Skin of body (tissue), 3 donors: ENCODE measurements at places on chromosomes 1 and 21.
A peak's percentile ranks its signal among the peaks of the same experiment; 100 is the strongest.

DNA sequence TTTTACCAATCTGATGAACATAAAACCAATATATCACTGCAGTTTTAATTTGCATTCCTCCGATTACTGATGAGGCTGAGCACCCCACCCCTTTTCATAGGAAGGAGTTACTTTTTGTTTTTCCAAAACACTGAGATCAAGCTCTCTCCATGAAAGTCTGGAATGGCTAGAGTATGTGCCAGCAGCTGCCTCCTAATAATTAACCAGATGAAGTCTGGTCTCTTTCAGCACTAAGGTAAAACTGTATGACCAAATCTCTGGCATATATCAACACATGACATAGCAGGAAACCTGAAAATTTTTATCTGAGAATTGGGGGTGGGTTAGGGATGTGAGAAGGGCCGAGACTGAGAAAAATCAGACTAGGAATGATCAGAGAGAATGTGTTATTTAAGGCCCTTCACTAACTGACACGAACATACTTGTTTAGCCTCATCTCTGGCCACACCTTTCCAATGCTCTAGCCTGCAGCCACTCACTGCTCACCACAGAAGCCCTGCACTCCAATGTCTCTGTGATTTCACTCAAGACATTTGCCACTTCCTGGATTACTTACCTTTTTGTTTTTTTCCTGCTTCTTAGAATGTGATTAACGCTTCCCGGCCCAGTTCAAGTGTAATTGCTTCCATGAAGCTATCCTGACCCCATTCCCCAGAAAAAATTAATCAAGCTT is 34.7 kb downstream of the WASF2 start:
- no peak for DNase-seq

GRCh38 chr1:94522304-94522703 is 19.3 kb downstream of the F3 start:
- DNase-seq = peak; percentile 47

DNA sequence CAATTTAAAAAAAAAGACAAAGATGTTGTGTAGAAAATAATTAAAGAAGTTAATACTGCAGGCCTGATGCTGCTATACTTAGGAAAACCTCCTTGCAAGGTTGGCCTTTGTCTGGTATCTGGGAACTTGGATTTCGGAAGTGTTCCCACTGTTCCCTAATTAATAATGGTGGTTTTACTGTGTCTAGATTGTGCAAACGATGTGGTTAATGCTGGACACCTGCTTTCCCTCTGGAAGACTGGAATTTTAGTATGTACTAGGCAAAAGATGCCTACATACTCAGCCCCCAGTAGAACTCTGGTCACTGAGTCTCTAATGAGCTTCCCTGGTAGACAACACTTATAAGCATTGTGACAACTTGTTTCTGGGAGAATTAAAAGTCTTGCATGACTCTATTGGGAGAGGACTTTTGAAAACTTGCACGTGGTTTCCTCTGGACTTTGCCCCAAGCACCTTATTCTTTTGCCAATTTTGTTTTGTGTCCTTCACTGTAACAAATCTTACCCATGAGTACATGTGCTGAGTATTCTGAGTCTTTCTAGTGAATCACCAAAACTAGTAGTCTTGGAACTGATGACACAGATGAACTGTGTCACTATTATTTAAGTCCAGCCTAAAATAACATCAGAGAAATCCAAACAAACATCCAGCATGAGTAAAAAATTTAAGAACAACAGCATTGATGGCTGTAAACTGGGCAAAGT is 40.4 kb downstream of the LIN9 start:
- DNase-seq = no peak

DNA sequence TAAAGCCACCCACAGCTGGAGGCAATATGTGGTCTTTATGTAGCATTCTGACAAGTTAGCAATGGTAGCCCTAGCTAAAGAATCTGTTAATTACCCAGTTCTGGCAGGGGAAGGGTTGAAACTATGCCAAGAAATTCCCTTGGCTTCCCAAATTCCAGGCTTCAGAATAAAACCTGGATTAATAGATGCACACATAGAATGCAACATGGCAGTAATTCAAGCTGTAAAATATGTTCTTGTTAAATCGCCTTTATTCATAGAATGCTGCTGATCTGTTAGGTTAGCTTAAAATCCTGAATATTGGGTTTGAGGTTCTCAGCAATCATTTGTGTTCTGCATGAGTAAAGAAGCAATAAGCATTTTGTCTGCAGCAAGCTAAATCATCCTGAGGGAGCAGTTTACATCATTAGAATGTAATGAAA is 80.1 kb downstream of the ZNF326 start:
- no peak for DNase-seq

GRCh38 chr1:228338521-228339051 is 68.0 kb downstream of the TRIM11 start:
- no peak for DNase-seq

- DNase-seq = no peak
Measured at GRCh38 chr1:22489823-22490222, 38.2 kb downstream of the ZBTB40 start.

- DNase-seq = no peak
Measured at GRCh38 chr21:15291621-15292266, 226.9 kb upstream of the NRIP1 start.

- DNase-seq = no peak
Measured at GRCh38 chr1:111778541-111779051, 22.9 kb downstream of the DDX20 start.

- no peak for DNase-seq
Measured at GRCh38 chr1:218475699-218476098, 130.6 kb downstream of the TGFB2 start.

- DNase-seq = no peak
Measured at GRCh38 chr1:18612073-18612472, 18.6 kb upstream of the PAX7 start.

DNA sequence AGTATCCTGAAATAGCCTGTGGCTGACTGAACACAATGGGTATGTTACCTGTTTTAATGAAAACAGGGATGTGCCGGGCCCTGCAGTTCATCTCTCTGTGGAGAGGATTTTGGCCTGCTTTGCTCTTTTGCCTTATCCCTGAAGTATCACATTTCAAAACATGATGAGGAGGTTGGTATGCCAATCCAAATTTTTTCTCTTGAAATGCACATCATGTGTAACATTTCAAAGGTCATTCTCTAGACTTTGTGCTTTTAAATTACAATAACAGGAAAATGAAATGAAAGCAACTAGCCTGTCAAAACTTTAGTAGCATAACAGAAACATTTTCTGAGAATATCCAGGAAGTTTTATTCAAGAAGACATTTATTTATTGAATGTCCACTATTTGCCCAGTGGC is 118.9 kb downstream of the SLC44A5 start:
- no peak for DNase-seq

- DNase-seq = no peak
Measured at GRCh38 chr1:202093858-202094257, 28.9 kb upstream of the GPR37L1 start.

GRCh38 chr1:89759036-89759435 is 61.8 kb upstream of the LRRC8D start:
- DNase-seq = peak; percentile 42

- DNase-seq = no peak
Measured at GRCh38 chr1:237249120-237249519, 207.1 kb downstream of the RYR2 start.

DNA sequence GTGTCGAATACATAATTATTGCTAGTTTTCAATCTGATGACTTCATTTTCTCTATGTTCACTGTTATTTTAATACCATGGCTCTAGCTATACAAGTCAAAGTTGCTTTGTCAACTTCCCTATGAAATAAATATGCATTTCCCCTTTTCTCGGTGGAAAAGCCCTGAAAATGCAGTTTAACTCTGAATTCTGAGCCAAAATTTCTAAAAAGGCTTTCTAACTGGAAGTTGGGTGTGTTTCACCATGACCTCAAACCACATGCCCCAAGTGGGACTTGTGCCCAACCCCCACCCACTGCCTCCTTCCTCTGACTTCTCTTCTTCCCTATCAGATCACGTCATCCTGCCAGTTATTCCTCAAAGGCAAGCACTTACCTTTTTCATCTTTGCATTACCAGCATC is 8.9 kb downstream of the MKNK1 start:
- no peak for DNase-seq

DNA sequence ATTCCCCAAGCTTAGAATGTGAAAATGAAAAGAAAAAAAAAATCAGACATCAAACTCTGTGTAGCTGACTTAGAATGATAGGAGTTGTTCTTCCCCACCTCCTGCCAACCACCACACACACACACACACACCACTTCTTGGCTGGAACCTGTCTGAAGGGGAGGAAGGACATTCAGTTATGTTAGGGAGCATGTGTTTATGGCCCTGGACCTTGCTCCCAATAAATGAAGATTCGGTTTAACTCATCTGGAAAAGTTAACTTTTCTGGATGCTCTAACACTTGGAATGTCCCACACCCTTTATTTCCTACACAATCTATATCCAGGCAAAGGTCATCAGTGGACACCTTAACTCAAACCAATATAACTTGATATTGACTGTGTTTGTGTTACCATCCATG is 112.4 kb downstream of the DAB1 start:
- DNase-seq = no peak

DNA sequence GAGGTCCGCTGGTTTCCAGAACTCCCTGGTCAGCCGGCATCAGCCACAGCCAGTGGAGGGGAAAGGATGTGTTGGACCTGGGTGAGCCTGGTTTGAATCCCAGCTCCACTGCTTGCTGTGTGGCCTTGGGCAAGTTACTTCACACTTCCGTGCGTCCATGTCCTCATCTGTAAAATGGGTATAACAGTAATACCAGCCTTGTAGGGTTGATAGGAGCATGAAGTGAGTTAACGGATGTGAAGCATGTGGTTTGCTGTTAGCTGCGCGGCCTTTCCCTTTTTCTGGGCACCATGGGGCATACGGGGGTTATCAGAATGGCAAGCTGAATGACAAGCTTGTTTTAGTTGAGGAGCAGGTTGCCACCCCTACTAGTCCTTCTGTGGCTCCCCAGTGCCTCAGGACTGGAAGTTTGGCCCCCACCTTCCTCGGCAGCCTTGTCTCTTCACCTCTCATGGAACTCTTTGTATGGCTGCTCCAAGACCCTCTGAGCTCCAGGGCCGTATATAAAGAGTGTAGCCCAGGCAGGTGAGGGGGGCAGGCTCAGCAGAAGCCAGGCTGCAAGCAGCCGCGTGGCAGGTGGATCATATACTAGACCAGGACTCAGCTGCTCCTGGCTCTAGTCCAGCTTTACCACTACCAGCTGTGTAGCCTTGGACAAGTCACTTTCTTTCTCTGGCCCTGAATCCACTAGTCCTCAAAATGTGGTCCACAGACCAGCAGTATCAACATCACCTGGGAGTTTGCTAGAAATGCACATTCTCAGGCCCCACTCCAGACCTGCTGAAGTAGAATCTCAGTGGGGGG is 95.4 kb downstream of the LACTBL1 start:
- no peak for DNase-seq

- DNase-seq = no peak
Measured at GRCh38 chr1:15324869-15325335, 77.9 kb downstream of the FHAD1 start.

GRCh38 chr1:110726755-110727154 is 52.0 kb upstream of the KCNA3 start:
- no peak for DNase-seq

DNA sequence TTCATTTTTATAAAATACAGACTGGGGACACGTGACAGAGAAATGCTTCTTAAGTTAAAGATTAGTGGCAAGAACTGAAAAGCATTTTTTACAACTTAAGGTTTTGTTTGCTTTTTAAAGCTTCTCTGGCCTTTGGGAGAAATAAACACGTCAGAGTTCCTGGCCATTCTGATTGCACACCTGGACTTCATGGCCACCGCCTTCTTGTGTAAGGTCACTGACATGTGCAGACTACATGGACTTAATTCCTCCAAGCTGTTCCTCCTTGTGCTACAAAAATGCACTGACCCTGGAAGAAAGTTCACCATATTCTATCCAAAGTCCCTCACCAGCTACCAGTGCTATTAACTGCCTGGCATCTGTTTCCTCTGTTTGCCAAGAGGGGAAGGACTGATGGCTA is 56.1 kb downstream of the GADD45A start:
- peak; percentile 17 for DNase-seq

DNA sequence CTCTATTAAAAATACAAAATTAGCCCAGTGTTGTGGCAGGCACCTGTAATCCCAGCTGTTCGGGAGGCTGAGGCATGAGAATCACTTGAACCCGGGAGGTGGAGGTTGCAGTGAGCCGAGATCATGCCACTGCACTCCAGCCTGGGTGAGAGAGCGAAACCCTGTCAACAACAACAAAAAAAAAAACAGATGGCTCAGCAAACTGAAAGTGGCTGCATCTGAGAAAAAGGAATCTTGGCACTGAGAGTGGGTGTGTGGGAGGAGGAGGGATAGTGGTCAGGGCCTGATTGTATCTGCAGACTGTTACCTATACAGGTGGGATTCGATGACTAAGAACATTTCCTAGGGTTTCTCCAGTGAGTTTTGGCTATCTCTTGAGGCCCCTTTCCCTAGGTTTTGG is 122.2 kb upstream of the BARHL2 start:
- DNase-seq = no peak

DNA sequence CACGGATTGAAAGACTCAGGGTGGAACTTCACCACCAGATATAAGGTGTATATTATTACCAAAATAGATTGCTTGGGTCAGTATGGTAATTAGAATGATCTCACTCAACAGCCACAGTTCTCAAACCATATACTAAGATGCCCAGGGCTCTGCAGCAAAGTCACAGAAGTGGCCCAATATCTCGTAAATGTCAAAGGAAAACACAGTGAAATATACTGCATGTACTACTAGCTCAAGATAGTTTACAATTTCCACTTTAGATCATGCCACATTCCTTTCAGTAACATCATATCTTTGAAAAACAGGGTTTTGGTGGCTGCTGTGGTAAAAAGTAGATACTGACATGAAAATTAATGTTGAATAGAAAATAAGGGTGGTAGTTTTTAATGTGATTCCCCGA is 180.3 kb upstream of the ATP1B1 start:
- no peak for DNase-seq

DNA sequence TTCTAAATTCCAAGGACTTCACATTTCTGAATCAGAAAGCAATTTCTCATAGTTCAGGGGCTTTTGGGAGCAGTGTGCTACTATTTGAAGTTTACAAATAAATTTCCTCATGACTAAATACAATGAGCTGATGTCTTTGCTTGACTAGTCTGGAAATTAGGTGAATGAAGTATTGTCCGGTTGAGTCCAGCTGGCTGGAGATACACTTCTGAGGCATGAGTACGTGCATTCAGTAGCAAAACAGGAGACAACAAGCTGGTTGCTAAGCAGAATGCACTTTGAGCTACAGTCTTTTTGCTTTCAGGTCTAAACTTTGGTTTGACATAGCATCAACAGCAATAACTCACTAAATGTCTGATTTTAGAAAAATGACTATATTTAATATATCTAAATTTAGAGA is 27.1 kb downstream of the ZNHIT6 start:
- peak; percentile 24 for DNase-seq

GRCh38 chr1:230117694-230118093 is 50.7 kb downstream of the GALNT2 start:
- DNase-seq = no peak

DNA sequence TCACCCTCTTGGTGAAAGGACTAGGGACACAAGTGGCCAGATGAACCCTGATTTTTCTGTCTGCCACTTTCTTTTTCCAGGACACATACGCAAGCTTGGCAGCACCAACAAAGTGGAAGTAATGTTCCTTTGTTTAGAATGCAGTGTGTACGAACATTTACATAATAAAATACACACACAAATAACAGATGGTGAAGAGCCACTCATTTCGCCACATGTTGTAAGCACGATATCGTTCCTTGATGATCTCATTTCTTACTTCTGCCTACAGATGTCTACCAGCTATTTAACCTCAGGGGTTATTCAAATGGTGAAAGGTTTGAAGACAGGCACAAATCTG is 670.2 kb upstream of the CXADR start:
- DNase-seq = peak; percentile 30
